Anterior cingulate cortex (tissue), 58 donors: ENCODE measurements at places on chromosomes 3 and 15.

GRCh38 chr3:5675319-5675718, 487.8 kb downstream of the EDEM1 start:
- no peak for DNase-seq

DNA sequence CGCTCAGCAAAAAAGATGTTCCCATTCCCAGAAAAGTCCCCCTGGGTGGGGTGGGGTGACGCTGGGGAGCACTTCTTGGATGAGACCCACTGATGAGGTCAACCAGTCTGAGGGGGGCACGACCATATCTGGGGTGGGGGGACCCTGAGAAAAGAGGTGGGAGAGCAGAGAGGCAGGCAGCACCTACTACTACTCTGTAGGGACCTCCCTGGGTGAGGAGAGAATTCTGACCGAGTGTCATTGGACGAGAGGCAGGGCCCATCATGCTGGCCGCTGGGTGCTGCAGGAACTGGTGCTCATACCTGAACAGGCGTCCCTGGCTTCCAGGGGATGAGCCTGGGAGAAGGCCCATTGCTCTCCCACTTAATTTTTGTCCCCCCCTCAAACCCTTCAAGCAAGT, 158.8 kb downstream of the KLF13 start:
- no peak for DNase-seq

- DNase-seq: no peak
Measured at GRCh38 chr15:68404056-68404798, 27.7 kb downstream of the ITGA11 start.

- no peak for DNase-seq
Measured at GRCh38 chr3:133479895-133480669, 80.2 kb downstream of the BFSP2 start.

DNA sequence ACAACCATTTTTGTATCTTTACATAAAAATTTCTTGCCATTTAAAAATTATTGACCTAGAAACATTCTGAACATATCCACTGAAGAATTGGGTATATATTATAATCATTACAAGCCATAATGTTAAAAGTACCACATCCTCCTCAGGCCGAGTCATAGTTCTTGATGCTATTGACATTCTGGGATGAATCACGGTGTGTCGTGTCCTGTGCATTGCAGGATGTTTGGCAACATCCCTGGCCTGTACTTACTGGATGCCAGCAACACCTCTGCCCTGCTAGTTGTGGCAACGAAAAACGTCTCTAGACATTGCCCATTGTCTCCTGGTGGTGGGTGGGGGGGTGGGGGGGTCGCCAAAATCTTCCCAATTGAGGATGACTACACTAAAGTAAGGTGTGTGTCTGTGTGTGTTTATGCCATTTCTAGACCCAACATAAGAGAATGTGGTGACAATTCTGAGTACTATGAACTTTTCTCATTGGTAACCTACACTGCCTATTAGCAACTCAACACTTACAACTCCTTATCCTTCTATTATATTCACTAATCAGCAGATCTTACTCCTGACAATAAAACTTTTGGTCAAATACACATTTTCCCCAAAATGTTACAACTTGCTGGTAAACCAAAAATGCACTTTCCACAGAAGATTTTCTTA, 471.6 kb downstream of the FOXP1 start:
- no peak for DNase-seq

DNA sequence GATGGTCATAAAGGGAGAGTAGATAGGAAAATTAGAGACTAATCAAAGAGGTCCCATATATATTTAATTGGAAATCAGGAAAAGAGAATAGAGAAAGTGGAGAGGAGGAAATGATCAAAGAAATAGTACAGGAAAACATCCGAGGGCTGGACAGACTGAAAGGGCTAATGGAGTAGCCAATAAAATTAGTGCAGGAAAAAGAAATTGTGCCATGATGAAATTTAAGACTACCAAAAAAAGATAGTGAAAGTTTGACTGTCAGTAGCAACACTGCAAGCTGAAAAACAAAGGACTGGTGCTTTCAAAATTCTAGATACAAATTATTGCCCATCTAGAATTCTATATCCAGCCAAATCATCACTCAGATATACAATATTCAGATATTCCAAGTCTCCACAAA, 36.3 kb downstream of the SLC27A2 start:
- DNase-seq: no peak

DNA sequence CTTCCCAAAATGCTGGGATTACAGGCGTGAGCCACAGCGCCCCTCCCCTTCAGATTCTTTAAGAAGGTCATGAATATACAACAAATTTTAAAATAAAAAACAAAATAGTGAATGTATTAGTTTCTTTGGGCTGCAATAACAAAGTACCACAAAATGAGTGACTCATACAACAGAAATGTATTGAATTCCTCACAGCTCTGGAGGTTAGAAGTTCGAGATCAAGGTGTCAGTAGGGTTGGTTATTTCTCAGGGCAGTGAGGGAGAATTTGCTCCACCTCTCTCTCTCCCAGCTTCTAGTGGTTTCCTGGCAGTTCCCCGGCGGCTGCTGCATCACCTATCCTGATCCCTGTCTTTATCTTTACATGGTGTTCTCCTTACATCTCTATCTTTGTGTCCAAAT, 804.0 kb downstream of the ROBO1 start:
- no peak for DNase-seq
